HT1080 (cell line): ENCODE measurements at places on chromosomes 6 and 20.

- no peak for DNase-seq
Observed at GRCh38 chr20:34365765-34366213, 2.7 kb downstream of the ITCH start.

GRCh38 chr6:105263685-105264610 lies 84.1 kb upstream of the POPDC3 start:
- peak; percentile 79 for DNase-seq

- no peak for DNase-seq
Observed at GRCh38 chr20:36926653-36927200, 24.8 kb downstream of the SAMHD1 start.

- no peak for DNase-seq
Observed at GRCh38 chr20:13700761-13701160, 62.0 kb upstream of the TASP1 start.

GRCh38 chr6:35449287-35449881 lies 2.8 kb upstream of the FANCE start:
- peak; percentile 60 for DNase-seq

DNA sequence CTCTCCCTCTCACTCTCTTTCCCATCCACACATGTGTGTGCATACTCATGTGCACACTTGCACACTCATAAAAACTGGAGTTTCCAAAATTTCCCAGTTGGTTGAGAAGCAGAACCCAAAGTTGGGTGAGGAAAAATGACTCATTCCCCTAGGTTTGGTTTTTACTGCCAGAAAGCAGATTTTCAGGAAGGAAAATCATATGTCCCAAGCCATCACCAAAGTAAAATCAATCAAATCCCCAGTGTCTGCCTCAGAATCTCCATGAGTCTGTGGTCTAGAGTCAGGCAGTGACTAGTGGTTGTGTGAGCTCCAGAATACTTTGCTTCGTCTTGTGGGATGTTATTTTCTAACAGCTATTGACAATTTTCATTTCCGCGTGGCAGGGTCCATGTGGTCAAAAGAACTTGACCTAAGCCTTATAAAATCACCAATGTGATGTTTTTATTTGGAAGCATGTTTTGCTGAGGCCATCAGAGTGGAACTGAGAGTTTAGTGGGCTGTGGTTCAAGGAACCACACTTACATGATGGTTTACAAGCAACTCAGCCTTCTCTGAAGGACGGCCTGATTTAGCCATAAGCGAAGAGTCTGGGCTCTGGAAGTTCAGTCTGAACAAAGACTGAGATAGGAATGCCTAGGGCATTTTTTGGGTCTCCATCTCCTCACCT lies 81.9 kb upstream of the CCN6 start:
- no peak for DNase-seq

DNA sequence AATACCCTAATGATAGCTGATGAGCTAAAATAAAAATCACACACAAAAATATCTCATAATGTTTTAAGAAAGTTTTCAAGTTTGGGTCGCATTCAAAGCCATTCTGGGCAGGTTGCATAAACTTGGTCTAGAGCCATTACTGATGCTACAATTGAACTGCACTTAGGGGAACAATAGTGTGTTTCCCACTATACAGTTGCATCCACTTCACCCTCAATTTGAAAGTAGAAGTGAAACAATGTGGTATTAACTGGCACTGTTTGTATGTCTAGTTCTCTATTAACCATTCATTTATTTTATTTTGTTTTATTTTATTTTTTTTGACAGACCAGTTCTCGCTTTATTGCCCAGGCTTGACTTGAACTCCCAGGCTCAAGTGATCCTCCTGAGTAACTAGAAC lies 23.0 kb upstream of the STK38 start:
- no peak for DNase-seq

DNA sequence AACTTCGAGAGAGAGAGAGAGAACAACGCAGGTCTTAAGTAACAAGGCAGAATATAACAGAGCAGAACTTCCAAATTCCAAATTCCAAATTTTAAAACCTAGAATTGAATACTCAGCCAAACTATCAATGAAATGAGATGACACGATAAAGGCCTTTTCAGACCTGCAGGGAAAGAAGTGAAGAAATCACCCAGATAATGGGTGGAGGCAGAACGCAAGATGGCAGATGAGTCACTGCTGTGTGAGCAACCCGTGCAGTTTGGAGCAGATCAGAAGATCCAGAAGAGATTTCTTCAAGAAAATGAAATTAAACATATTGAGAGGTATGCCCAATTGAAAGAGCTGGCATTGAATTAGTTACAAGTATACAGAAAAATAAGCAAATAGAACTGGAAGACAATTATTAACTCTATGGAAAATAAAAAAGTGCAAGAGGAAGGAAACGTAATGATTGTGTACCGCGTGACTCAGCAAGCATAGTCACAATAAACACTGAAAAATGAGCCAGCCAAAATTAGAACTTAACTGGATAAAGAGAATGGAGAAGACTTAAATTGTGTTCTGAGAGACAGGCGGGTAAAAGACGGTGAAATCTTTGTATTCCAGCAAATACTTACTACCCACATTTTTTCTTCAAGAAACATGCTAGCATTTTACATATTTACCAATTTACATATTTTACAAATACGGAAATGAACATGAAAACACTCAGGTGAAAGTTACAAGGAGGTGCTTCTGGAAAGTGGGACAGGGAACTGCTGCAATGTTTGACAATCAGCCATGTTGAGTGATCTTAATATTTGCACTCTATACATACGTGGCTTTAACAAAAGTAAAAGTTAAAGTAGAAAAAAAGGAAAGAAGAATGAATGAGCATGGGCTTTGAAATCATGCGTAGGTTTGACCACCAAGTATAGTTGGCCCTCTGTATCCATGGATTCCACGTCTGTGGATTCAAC lies 87.9 kb upstream of the CDYL start:
- peak; percentile 79 for DNase-seq

GRCh38 chr6:169048865-169049205 lies 204.8 kb downstream of the THBS2 start:
- DNase-seq = no peak

DNA sequence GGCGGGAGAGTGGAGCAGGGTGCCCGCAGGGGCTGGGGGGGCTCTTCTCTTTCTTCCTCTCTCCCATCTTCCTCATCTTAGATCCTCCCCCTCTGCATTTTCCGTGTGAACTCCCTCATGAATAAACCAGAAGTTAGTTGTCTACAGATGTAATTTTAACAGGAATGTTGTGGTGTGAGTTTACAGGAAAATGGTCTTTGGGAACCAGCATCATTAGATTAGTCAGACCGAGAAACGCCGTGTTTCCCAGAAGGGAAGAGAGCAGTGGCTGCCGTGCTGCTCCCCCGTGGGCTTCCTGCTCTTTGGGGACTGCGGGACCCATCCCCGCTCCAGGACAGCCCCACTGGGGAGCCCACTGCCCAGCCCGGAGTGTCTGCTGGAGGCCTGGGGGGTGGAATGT lies 3.4 kb downstream of the MYT1 start:
- no peak for DNase-seq

- no peak for DNase-seq
Observed at GRCh38 chr6:11209906-11210305, 22.6 kb downstream of the NEDD9 start.

GRCh38 chr20:47258745-47259695 lies 97.5 kb downstream of the ZMYND8 start:
- no peak for DNase-seq
